ENCODE measurements at places on chromosomes 4 and X. TPM values are rescaled to one million over a fixed set of nuclear protein-coding genes. Genes with fewer than 3 reads are reported as not detected.

- DNase-seq = no peak
- peaks cover 41% of the 10 kb centered on the region for H3K36me3 ChIP-seq
- no peaks in the 10 kb centered on the region for H3K27me3 ChIP-seq
- H3K4me3 ChIP-seq = no peak overlapping the region
- H3K27ac ChIP-seq = no peak overlapping the region
Measured at GRCh38 chr4:112270640-112271421, 14.9 kb downstream of the TIFA start.

GRCh38 chr4:38368613-38369012, 295.4 kb upstream of the KLF3 start:
- DNase-seq = no peak
- no peaks in the 10 kb centered on the region for H3K27me3 ChIP-seq
- H3K4me3 ChIP-seq = no peak overlapping the region
- peaks cover 7% of the 10 kb centered on the region for H3K4me1 ChIP-seq
- H3K36me3 ChIP-seq = no peaks in the 10 kb centered on the region

- no peak overlapping the region for H3K4me3 ChIP-seq
- no peaks in the 10 kb centered on the region for H3K4me1 ChIP-seq
- 0 out of 2 replicates have a peak, but pooled peaks cover 16% of the 10 kb centered on the region for H3K27me3 ChIP-seq
Measured at GRCh38 chr4:5212255-5213013, 161.2 kb downstream of the STK32B start.

DNA sequence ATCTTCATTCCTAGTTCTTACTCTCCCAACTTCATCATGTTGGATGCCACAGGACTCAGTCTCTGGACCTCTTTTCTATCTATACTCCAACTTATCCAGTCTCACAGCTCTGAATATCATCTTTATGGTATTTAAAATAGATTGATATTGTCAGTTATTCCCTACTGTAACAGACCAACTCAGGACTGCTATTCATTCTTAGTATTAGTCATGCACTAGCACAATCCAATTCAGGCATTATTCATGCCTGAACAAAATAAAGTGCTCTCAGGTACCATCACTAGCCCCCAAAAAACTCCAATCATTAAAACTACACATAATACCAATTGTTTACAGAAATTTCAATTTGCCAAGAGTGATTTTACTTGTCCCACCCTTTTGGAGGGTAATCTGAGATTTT, 37.7 kb downstream of the FRYL start:
- H3K4me1 ChIP-seq = no peaks in the 10 kb centered on the region
- no peak for DNase-seq
- no peak overlapping the region for H3K4me3 ChIP-seq

DNA sequence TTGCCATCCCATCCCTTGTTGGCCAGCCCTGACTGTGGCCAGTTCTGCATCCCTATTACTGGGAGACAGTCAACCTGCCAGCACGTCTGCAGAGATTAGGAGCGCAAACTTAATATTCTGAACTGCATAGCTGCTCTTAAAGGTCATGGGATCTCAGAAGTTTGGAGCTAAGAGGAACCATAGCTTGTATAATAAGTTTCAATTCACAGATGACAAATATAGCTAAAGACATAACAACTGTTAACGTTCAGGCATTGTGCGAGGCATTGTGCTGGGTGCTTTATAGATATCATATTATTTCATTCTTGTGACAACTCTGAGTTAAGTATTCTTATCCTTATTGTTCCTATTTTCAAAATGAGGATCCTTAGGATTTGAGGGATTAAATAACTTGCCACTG, 3.7 kb downstream of the SCARB2 start:
- peaks cover 29% of the 10 kb centered on the region for H3K4me1 ChIP-seq
- no peak overlapping the region for H3K4me3 ChIP-seq
- H3K36me3 ChIP-seq = no peaks in the 10 kb centered on the region
- no peaks in the 10 kb centered on the region for H3K27me3 ChIP-seq
- peak overlapping the region; percentile 91 for H3K27ac ChIP-seq
- DNase-seq = no peak

- H3K27me3 ChIP-seq = no peaks in the 10 kb centered on the region
- no peak overlapping the region for H3K4me3 ChIP-seq
- DNase-seq = no peak
- H3K27ac ChIP-seq = no peak overlapping the region
Measured at GRCh38 chr4:81826335-81826734, 354.6 kb upstream of the RASGEF1B start.

DNA sequence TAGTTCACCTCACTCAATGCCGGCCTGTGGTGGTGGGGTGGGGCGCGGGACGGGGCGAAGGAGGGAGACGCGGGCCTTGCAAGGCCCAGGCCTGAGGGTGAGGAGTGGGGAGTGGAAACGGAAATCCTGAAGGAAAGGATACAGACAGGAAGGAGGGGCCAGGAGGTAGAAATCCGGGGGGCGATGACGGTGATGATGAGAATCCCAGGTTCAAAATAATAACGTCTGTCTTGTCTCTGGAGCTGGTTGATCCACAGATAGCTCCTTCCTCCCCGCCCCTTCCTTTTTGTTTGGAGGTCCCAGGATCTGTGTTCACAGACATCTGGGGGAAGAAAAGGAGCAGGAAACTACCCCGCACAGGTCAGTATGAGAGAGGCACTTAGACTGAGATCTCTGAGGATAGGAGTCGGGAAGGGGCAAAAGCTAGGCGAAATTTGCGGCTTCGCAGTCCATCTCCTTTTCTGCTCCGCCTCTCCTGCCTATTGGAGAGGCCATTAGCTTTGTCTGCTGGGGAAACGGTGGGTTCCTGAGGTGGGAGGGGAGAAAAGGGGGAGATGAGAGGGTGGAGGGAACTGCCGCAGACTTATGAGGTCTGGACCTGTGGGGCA, 746 bp downstream of the TCEAL7 start:
- H3K36me3 ChIP-seq = peaks cover 9% of the 10 kb centered on the region
- DNase-seq = peak; percentile 56
- H3K27me3 ChIP-seq = no peaks in the 10 kb centered on the region

GRCh38 chrX:130539721-130540321, 138.0 kb downstream of the RBMX2 start:
- H3K4me1 ChIP-seq = no peaks in the 10 kb centered on the region
- peaks cover 20% of the 10 kb centered on the region for H3K27me3 ChIP-seq
- H3K36me3 ChIP-seq = no peaks in the 10 kb centered on the region
- H3K27ac ChIP-seq = no peak overlapping the region
- no peak overlapping the region for H3K4me3 ChIP-seq
- peak; percentile 47 for DNase-seq

DNA sequence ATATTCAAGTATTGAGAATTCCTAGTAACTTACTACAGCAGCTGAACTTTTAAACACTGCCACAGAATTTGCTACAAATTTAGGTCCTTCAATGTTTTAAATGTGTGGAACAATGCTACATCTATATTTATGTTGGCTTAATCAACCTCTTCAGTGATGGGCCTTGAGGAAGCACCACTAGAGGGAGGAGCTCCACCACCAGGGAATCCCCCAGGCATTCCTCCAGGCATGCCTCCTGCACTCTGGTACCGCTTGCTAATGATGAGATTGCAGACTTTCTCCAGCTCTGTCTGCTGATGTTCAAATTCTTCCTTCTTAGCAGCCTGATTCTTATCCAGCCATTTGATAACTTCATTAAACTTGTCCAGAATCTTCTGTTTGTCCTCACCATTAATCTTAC, 190.8 kb downstream of the HTR2C start:
- no peaks in the 10 kb centered on the region for H3K27me3 ChIP-seq
- H3K4me1 ChIP-seq = no peaks in the 10 kb centered on the region
- no peaks in the 10 kb centered on the region for H3K36me3 ChIP-seq
- H3K27ac ChIP-seq = no peak overlapping the region
- no peak for DNase-seq

GRCh38 chr4:122584519-122584918, 36.3 kb downstream of the IL21 start:
- no peak overlapping the region for H3K4me3 ChIP-seq
- DNase-seq = no peak
- H3K27me3 ChIP-seq = no peaks in the 10 kb centered on the region
- H3K27ac ChIP-seq = peak overlapping the region; percentile 22
- H3K4me1 ChIP-seq = peaks cover 16% of the 10 kb centered on the region

The TMEM156 gene
- 0.15 TPM for polyA plus RNA-seq

The SSX4 gene
- not detected for polyA plus RNA-seq

The ASB5 gene
- polyA plus RNA-seq = 0.54 TPM

The MGAT4D gene
- not detected for polyA plus RNA-seq

The SCML2 gene
- 4.1 TPM for polyA plus RNA-seq
